ENCODE measurements at places on chromosomes 5 and 9. TPM values are rescaled to one million over a fixed set of nuclear protein-coding genes. Genes with fewer than 3 reads are reported as not detected.
A peak's percentile ranks its signal among the peaks of the same experiment; 100 is the strongest.

The DNAJC25 gene
- 8.0 TPM for total RNA-seq

The NR2F1-AS1 gene
- 2.2 TPM for total RNA-seq

The FGFR4 gene
- 60.3 TPM for total RNA-seq

The CATSPER3 gene
- 1.3 TPM for total RNA-seq

GRCh38 chr5:57692582-57693487 is 210.2 kb upstream of the ACTBL2 start:
- peak; percentile 43 for DNase-seq

DNA sequence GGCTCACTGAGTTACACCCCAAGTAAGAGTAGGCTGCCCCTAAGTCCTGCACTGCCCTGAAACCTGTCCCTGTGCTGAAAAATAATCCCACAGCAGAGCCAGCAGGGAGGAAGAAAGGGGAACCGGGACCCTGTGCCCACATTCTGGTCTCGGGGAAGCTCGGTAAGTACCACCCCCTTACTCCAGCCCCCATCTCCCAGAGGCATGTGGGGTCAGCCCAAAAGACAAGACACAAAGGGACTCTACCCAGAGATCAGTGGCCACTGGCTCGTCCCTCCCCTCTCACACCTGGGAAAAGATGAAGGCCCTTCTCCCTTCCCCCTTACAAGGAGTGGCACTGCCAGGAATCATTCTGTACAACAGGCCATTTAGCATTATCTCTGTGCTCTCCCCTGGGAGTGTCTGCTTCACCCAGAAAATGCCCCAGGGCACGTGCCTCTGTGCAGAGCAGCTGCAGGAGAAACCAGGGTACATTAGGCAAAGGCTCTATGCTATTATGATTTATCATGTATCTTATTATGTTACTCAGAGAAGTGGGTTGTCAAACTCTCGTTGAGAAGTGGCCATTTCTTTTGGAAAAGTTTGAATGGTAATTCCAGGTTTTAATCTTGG is 71.3 kb downstream of the NDFIP1 start:
- no peak for DNase-seq

DNA sequence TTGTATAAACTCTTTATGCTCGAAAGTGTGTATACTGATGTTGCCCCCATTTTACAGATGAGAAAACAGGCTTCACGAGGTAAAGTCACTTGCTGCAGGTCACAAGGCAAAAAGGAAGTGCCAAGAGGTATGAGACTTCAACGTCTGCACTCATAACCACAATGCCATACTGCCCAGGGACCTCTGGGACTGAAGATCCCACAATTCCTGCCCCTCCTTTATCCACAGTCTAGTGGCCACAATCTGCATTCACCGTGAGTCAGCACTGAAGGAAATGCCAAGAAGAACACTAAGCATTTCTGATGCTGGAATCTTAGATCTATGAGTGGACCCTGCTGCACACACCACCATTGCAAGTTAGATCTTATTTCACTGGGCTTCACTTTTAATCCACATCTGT is 37.3 kb downstream of the MED27 start:
- no peak for DNase-seq

DNA sequence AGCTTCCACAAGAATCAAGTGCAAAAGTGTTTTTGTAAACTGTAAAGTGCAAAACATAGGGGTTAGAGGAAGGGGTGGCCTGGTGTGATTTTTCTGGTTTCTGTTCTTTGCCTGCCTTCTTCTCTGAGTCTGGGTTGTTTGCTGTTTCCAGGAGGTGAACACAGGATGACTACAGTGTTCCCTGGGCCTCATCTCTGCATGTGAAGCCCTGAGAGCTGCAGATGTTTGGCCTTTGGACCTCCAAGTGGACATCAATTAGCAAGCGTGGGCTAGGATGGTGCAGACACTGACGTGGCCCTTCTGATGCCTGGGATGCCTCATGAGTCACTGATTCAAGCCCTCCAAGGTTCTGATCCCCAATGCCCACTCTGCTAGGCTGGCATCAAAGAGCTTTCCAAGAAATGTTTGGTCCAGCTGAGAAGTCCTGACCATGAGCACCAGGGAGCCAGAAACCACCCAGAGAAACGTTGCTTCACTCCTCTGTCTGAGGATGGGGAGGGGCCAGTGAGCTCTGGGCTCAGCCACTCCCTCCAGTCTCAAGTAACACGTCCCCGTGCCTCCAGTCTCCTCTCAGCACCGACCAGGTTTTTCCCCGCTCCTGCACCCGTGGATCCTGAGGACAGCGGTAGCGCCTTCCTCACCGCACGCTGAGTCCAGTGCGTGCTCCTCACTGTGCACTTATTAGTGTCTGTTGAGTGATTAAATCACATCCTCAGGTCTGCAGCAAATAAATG is 7.6 kb downstream of the IL9 start:
- DNase-seq = no peak
